ENCODE measurements at places on chromosomes 16 and 17. TPM values are rescaled to one million over a fixed set of nuclear protein-coding genes. Genes with fewer than 3 reads are reported as not detected.
A peak's percentile ranks its signal among the peaks of the same experiment; 100 is the strongest.

GRCh38 chr16:22898874-22899348 is 84.9 kb downstream of the HS3ST2 start:
- DNase-seq: peak; percentile 49

GRCh38 chr16:78549366-78549765 is 449.9 kb downstream of the WWOX start:
- no peak for DNase-seq

DNA sequence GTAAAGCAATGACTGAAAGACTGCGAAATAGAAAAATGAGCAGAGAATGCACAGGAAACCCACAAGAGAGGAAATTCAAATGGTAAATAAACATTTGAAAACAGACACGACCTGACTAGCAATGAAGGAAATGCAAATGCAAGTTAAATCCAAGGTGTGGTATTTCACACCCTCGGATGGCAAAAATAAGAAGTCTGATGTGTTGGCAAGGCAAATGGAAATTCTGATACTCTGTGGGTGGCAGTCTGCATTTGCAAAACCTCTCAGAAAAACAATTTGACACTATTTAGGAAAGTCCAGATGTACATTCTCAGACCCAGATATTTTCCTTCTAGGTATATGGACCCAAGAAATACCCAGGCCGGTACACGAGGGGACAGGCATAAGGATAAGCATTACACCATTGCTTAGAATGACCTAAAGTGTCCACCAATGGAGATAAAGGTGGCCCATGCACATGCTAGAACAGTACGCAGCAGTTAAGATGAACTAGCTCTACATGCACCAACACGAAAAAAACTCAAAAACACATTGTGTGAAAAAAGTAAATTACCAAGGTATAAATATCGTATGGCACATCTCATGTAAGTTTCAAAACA is 116.7 kb downstream of the GAS7 start:
- no peak for DNase-seq

DNA sequence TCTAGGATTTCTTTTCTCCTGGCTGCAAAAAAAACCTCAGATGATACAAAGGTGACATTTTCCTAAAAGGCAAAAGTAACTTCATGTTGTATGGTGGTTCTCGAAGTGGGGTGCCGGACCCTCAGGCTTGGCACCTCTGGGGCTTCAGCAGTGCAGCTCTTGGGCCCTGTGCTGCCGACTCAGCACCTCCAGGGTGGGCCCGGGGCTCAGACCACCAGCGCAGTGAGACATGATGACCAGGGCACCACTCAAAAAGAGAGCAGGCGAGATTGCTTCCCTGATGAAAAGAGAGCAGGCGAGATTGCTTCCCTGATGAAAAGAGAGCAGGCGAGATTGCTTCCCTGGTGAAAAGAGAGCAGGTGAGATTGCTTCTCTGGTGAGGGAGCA is 98.7 kb upstream of the ZNF750 start:
- DNase-seq: no peak

DNA sequence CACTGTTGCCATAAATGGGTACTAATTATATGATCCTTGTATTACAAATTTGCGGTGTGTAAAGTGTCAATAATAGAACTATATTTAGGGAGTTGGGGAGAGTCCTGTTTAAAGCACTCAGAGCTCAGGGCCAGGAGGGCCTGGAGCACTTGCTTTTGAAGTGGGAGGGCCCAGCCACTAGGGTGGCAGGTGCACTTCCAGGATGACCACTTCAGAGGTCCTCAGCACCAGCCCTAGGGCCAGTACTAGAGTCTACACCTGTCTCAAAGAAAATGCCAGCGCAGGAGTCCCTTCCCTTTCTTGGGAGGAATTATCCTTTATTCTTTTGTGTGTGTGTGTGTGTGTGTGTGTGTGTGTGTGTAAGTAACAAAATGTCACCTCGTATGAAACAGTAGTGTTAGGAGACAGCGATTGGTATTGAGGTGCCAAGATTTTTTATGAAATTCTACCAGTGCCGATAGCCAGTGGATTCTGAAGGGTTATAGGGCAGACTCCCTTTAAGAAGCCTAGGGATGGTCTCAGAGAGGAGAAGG is 31.9 kb downstream of the MYO18A start:
- no peak for DNase-seq

DNA sequence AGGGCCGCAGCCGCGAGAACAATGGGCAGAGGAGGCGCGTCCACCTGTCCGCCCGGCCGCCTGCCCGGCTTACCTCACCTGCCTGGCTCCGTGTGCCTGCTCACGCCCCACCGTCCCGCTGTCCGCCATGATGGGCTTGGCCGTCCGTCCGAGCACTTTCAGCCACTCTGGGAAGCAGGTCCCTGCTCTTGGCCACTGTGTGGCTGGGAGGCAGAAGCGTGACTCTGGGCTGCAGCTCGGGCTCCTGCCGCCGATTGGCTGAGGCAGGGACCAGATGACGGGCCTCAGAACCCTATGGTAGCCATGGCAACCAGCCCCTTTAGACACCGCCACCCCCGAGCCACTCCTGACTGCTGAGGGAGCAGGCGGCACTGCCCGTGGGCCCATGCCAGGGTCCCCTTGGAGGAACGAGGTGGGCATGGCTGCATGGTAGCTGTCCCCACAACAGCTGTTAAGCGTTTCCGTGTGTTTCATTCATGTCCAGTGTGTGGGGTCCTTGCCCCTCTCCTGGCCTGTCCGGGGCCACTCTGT is 8.9 kb upstream of the AXIN1 start:
- DNase-seq: no peak

DNA sequence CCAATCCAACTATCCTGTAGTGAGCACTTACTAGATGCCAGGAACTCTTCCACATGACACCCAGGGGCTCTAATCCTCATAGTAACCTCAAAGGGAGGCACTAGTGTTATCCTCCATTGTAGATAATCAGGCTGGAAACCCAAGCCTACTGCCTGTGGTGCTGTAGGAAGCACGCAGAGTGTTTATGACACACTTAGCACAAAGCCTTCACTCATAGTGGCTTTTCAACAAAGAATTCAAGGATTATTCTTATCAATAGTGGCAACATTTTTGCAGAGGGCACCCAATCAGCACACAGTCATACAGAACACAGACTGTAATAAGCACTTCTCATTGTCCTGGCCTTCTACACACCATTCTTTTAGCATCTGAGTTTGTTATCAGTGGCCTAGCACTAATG is 18.5 kb upstream of the SOX9 start:
- no peak for DNase-seq

GRCh38 chr17:1942066-1942365 is 83.1 kb downstream of the RTN4RL1 start:
- DNase-seq: no peak

DNA sequence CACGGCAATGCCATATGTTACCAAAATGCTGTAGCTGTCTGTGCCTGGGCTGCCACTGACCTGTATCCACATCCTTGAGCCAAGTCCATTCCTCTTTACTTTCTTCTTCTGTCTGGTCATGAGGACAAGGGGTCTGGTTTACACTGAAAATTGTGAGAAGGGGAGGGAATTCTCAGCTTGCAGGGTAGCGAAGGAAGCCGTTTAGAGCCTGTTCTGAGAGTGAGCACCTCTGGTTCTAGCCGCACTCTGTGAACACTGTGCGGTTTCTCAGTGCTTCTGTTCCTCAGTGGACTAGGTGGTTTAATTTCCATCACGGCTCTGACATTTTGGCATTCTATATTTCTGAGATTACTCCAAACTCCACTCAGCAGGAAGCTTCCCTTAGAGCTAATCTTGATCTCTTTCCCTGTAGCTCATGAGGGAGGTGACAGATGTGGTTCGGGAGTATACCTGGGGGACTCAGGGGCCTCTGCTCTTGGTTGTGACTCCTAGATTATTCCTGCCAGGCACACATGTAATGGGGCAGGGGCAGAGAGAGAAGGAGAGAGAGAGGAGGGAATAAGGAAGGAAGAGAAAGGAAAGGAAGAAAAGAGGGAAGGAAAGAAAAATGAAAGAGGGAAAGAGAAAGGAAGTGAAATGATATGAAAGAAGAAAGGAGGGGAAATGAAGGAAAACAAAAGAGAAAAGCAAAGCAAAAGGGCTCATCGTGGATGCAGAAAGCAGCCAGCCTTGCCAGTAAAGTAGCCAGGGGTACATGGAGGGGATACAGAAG is 14.2 kb upstream of the TBX21 start:
- DNase-seq: no peak

DNA sequence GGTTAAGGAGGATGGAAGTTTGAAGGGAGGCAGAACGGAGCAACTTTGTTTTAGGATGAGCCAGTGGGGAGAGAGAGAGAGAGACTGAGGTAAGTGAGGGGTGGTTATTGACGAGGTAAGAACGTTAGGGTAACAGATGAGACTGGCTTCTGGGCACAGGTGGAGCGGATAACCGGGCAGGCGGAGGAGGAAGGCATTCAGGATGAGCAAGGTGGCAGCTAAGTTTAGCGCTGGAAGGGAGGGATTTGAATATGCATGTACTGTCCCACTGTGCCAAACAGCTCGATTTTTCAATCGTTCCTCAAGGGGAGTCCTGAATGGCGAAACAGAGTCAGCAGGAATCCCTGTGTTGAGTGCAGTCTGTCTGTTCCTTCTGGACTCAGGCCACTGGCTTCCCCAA is 35.8 kb downstream of the CACNG3 start:
- no peak for DNase-seq

DNA sequence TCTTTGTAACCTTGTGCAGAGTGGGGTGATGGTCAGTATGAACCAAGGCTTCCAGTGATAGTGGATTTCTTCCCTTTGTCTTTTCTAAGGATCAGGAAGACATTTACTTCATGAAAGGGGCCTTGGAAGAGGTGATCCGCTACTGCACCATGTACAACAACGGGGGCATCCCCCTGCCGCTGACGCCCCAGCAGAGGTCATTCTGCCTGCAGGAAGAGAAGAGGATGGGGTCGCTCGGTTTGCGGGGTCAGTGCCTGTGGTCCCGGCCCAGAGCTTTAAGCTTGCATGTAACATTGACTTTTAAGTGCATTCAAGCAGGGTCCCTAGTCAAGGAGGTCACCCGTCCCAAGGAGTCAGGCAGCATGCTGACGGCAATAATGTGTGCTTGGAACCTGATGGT is 56.0 kb downstream of the MEAK7 start:
- no peak for DNase-seq

- no peak for DNase-seq
These were observed 70.7 kb upstream of the DNAJA2 start for GRCh38 chr16:47043970-47044684.

DNA sequence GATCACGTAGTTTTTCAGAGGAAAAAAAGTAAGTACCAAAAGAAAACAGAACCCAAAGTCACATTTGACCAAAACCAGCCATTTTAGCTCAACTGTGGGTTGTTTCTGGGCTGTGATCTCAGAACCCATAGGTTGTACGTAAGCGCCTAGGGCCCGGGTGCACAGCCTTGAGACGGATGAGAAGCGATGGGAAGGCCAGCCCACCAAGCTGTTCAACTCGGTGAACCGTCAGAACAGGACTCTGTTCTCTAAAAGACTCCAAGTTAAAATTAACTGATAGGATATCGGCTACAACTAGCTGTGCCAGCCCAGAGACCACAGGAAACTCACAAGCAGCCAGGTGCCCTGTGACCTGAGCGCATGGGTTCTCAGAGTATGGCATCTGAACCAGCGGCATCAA is 28.3 kb downstream of the USP22 start:
- DNase-seq: no peak

HOXB1 gene
- total RNA-seq: not detected

NPIPA8 gene
- 0.61 TPM for total RNA-seq

TNFRSF13B gene
- not detected for total RNA-seq

IGSF6 gene
- total RNA-seq: not detected

BCO1 gene
- not detected for total RNA-seq

Data from CD8-positive, alpha-beta T cell (primary cell).